ENCODE measurements at places on chromosomes 13 and 19.

- DNase-seq: peak; percentile 63
These were observed 8.2 kb downstream of the CAPN12 start for GRCh38 chr19:38736036-38736412.

GRCh38 chr13:113840541-113841352 lies 23.1 kb downstream of the GAS6 start:
- no peak for DNase-seq

GRCh38 chr19:5814123-5814851 lies 9.4 kb downstream of the NRTN start:
- no peak for DNase-seq

DNA sequence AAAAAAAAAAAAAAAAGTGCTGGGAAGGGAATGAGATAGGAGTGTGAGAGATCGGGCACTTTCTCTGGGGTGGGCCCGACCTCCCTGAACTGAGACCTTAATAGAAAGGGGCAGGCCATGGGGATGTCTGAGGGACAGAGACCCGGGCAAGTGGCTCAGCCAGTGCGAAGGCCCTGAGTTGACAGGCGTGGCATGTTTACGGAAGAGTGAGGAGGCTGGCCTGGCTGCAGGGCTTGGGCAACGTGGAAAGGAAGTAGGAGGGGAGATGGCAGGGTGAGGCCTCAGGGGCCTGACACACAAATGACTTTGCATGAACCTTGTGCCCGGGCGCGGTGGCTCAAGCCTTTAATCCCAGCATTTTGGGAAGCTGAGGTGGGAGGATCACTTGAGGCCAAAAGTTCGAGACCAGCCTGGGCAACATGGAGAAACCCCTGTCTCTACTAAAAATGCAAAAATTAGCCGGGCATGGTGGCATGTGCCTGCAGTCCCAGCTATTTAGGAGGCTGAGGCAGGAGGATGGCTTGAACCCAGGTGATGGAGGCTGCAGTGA lies 13.9 kb downstream of the FCHO1 start:
- DNase-seq: peak; percentile 60

DNA sequence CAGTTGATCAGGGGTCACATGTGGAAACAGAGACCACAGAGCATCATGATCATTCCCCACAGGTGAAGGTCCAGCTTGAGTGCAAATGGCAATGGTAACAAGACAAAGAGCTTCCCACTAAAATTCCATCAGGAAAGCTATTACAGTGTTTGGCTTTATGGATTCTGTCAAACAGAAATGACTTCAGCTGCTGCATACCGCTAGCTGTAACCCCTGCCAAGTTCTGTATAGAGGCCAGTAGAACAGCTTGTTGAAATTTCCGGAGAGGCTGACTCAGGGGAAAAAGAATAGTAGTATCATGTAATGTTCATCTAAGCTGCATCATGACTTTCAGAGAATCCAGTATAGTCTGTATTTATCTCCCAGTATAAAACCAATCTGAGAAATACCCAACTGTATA lies 1704.7 kb downstream of the SLITRK5 start:
- no peak for DNase-seq

DNA sequence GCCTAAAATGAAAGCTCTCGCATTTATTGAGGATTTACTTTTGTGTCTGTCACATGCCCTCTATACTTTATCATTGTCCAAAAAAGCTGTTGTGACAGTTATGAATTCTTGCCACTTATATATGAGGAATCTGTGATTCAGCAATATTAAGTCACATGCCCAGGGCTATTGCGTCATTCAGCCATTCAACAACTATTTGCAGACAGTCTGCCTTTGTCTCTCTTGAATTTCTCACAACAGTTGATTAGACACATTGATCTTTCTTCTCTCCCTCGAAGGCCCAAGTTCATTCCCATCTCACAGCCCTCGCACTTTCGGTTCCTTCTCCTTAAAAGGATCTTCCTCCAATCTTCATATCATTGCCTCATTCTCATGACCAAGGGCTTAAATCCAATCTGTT lies 342.6 kb downstream of the MZT1 start:
- no peak for DNase-seq

DNA sequence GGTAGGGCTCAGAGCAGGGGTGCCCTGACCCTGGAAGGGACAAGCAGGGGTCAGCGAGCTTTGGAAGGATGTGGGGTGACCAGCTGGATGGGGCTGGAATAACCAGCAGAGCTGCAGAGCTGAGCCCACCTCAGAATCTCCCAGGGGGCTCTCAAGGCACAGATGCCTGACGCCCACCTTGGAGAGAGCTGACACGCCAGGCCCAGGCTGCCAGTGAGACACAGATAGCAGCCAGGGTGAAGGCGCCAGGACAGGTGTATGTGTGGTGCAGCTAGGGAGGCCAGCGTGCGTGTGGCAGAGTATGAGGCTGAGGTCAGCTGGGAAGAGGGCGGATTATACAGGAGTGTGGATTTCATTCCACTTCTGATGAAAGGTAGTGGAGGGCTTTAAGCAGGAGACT lies 8.9 kb downstream of the AP1M1 start:
- no peak for DNase-seq

DNA sequence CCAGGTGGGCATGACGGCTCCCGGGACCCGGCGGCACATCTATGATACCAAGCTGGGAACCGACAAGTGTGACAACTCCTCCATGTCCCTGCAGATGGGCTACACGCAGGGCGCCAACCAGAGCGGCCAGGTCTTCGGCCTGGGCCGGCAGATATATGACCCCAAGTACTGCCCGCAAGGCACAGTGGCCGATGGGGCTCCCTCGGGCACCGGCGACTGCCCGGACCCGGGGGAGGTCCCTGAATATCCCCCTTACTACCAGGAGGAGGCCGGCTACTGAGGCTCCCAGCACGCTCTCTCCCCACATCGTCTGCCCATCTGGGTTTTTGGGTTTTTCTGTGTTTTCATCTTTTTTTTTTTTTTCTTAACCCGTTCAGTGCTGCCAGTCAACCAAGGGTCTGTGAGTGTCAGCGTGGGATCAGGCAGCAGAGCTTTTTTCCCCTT lies 2.3 kb upstream of the ABCA7 start:
- DNase-seq: no peak

DNA sequence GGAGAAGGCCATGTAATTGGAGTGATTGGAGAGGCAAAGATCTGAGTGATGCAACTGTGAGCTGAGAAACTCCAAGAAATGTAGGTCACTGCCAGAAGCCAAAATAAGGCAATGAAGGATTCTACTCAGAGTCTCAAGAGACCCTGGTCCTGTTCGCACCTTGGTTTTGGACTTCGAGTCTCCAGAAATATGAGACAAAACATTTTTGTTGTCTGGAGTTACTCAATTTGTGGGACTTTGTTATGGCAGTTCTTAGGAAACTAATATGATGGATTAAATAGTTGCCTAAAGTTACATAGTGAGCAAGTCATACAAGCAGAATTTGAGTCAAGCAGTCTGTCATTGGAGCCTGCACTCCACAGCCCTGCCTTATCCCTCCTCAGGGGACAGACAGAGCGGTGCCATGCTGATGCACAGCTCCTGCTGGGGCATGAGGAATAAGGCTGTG lies 104.2 kb downstream of the ITGBL1 start:
- no peak for DNase-seq

DNA sequence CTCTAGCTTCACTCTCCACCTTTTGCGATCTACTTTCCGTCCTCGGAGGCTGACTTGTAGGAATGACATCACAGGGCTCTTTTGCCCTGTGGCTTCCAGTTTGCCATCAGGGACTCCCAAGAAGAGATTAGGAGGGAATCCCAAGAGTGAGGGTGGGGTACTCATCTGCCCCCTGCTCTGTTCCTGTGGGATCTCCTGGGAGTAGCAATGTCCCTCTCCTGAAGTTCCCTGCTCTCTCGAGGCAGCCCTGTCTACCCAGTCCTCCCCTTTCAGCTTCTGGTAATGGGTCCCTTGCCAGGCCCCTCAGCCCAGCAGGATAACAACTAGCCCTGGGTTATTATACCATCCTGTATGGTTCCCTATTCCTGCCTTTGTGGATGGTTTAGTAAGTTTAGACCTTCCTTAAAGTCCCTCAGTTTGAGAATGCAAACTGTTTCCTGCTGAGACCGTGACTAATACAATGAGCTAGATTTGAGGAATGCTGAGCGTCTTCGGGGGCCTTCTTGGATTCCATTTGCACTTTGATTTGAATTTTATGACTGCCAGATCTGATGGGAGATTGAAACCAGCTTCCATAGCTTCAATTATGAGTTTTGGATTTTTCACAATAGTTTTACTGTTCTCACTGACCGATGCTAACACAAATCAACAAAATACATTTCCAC lies 73.7 kb upstream of the IPO5 start:
- peak; percentile 74 for DNase-seq

GRCh38 chr13:26185720-26186117 lies 36.4 kb downstream of the RNF6 start:
- DNase-seq: no peak

GRCh38 chr13:76758257-76758656 lies 127.9 kb downstream of the KCTD12 start:
- DNase-seq: no peak
